ENCODE measurements at places on chromosomes 5 and 9. TPM values are rescaled to one million over a fixed set of nuclear protein-coding genes. Genes with fewer than 3 reads are reported as not detected.

The CNOT8 gene
- 74.7 TPM for total RNA-seq

- DNase-seq, result no peak
These were observed 47.7 kb downstream of the NSUN2 start for GRCh38 chr5:6585168-6585567.

The AFAP1L1 gene
- 40.8 TPM for total RNA-seq

GRCh38 chr5:74433255-74433895 lies 207.2 kb downstream of the ENC1 start:
- DNase-seq, result no peak

The CDKN2A gene
- total RNA-seq, result 8.7 TPM

The SPIN1 gene
- total RNA-seq, result 32.5 TPM

GRCh38 chr5:68875351-68875750 lies 218.5 kb upstream of the SLC30A5 start:
- DNase-seq, result no peak

DNA sequence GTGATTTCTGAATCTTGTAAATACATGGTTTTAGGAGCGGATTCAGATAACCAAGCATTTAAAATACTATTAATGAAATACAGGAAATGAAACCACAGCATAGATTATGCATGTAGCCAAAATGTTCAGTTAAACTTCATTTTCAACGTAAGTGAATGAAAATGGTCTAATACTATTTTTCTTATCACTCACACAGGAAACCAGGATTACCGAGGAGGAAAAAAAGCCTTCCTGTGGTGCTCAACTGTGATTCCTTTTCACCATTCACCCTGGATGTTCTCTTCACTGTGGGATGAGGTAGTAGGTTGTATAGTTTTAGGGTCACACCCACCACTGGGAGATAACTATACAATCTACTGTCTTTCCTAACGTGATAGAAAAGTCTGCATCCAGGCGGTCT lies 83.4 kb upstream of the ZNF169 start:
- DNase-seq, result no peak

GRCh38 chr5:21831145-21831787 lies 1021.9 kb downstream of the CDH12 start:
- no peak for DNase-seq
